ENCODE measurements at places on chromosomes 2 and 18.

DNA sequence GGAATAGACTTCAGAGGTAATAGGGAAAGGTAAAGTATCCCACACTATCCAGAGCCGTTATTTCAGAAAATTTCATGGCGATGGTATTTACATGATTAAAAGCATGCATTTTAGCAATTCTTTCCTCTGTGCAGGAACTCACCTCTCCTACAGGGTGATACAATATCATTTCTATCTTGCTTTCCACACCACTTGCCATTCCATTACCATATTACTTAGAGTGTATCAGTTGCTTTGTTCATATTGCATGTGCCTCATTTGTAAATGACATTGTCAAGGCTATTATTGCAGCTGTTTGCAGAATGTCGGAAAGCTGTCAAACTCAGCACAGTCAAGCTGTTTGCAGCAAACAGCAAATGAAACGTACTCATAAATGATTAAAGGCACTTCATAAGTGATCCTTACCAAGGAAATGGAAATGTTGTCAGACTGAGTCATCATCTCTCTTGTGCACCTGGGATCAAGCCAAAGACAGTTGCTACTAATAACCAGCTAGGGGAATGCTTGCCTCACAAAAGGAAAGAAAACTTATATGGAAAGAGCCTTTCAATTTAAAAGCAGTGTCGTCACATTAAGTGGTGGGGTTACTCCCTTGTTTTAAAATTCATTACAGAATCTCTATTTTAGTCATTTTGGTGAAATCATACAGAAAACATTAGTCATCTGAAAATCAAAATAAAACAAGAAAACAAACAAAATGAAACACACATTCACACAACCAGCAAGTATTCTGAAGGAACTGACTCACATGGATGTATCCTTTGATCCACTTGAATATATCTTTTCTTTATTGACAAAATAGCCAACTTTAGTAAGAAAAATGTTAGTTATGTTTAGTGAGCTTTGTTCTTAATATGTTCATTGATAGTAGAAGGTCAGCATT is 1064.1 kb upstream of the CNTNAP5 start:
- peak; percentile 91 for DNase-seq

DNA sequence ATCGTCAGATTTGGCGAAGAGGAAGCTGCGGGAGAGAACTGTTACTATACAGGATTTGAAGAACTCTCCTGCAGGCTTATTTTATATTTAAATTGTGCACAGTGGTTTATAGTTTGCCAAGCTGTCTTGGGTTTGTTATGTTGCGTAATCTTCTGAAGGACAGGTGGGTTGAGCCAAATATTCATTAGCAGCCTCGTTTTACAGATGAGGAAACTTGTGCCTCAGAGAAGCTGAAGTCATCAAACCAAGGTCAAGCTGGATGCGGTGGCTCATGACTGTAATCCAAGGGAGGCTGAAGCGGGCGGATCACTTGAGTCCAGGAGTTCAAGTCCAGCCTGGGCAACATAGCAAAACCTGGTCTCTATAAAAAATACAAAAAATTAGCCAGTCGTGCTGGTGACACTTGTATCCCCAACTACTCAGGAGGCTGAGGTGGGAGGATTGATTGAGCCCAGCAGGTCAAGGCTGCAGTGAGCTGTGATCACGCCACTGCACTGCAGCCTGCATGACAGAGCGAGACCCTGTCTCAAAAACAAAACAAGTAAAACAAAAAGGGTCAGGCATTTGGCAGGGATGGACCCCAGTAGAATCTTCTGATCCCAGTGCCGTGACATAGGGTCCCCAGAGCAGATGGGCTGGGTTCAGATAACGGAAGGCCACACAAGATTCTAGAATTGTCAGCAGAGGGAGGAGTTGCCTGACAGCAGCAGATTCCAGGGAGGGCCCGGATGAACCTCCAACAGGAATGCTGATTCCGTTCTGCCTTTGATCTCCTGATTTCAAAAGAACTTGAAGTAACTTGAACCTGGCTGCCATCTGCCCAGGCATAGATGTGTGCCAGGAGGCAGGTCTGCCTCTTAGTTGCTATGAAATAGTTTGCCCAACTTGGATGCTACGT is 50.6 kb downstream of the SH3BP4 start:
- no peak for DNase-seq

DNA sequence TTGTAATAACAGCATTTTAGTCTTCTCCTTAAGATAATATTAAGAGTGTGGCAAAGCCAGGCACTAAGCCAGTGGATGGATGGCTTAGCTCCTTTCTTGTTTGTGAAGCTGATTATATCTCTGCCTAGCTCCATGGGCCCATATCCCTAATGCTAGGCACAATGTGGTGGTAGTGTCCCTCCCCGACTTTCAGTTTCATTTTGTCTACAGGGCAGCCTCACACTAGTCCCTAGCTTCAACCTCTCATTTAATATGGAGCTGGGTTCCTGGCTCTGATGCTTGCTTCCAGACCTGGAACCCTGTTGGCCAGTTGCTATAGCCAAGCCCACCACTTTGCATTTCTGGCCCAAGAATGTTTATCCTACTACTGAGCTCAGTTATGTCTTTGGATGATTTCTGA is 437.0 kb upstream of the MEIS1 start:
- peak; percentile 2 for DNase-seq

DNA sequence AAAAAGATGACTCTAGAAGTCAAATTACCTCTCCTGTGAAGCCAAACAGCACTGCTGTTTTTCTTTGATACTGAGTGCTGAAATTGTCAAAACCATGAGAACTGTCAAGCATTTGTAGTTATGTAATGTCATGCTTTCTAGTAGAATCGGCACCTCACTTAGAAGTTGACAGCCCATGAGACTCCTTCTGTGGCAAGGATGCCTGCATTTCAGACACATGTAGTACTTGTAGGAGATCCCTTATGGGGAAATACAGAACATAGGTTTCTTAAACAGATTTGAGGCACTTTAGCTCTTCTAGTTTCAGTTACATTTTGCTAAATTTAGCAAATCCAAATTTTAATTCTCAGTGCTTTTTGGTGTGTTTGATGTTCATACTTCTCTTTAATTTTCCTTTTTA is 15.7 kb downstream of the ZNF407 start:
- no peak for DNase-seq

DNA sequence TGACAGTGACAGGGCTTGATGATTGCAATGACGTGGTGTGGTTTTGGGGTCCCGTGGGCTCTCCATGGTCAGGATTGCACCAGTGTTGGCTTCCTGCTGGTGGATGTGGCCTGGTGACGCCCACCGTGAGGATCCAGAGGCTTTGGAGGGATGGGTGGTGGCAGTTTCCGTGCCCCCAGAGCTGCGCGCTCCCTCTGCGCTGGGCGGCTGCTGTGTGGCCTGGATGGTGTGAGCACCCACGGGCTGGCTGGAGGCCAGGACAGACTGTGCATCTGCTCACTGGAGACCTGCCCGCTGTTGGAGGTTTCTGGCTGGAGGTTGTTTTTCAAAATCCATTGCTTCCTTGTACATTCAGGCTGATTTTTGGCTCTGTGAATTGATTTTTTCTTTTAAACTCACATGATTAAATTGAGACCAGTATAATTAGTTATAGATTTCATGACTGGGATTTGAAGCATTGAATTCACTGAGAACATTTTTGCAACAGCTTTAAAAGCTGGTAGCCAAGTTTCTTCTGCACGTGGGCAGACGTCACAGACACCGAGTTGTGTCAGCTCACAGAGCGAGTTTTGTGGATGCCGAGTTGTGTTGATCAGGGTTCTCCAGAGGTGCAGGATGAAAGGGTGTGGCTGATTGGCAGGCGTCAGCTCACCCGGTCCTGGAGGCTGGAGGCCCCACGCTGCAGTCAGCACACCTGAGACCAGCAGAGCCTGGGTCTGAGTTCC is 72.7 kb downstream of the KCNG2 start:
- DNase-seq = no peak

- no peak for DNase-seq
These were observed 207.1 kb downstream of the TDRD15 start for GRCh38 chr2:21330786-21331391.

Data from HT1080 (cell line).